GM04503 (cell line): ENCODE measurements at places on chromosomes 16 and 17.

DNA sequence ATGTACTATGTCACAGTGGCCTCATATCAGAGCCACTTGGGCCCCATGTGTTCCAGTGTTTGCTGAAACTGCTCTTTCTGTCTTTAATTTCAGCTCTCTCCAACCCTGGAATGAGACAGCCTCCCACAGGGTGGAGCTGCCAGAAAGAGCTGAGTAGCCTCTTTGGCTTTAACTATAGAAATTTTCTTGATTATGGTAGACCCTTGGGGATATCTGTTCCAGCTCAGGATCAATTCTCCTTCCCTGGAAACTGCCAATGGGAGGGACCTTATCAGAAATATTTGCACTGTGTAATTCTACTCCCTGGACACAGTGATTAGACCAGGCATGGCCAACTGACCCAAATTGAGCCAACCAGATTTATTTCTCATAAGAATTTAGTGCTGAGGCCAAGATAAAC, 39.0 kb upstream of the KDM8 start:
- no peak for DNase-seq

DNA sequence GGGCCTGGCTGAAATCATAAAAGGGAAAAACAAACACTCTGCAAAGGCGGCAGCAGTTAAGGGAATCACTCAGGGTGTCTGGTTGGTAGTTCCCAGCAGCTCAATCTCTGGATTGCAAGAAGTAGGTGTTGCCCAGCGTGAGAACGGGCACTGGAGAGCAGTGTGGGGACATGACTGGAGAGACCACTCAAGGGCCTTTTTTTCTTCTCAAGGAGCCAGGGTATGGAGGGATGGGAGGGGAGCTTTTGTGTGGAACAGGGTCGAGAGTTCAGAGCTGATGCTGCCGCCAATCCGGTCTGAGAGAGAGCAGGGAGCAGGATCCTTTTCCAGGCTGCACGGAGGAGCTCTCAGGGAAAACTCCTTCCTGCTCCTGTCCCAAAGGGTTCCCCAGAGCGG, 15.2 kb downstream of the SCNN1B start:
- DNase-seq: no peak

- DNase-seq: no peak
These were observed 8.0 kb upstream of the TEDC2 start for GRCh38 chr16:2451851-2452320.

DNA sequence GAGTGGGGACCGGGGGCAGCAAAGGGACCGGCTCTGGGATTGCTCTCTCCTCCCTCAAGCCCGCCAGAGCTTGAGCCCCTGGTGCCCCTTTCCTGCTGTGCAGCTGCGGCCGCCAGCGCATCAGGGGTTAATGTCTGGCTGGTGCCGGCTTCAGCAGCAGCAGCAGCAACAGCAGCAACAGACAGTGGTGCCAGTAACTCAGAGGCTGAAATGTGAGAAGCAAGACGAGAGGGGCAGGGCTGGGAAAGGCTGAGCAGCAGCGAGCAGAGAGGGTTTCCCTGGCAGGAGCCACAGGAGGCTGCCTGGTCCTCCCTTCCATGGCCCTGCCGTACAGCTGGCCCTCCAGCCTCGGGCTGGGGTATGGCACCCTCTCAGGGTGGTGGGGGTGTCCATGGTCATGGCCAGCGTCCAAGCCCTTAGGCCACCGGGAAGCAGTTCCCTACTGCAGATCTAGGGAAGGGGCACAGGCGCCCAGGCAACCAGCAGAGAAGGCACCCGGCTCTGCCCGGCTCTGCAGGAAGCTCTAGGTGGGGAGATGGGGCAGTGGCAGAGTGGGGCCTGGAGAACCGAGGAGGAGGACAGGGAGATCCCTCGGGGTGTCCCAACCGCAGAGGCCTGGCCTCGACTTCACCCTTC, 21.1 kb upstream of the TFAP4 start:
- DNase-seq: no peak

- peak; percentile 18 for DNase-seq
These were observed 27.5 kb downstream of the PIMREG start for GRCh38 chr17:6471531-6472465.

DNA sequence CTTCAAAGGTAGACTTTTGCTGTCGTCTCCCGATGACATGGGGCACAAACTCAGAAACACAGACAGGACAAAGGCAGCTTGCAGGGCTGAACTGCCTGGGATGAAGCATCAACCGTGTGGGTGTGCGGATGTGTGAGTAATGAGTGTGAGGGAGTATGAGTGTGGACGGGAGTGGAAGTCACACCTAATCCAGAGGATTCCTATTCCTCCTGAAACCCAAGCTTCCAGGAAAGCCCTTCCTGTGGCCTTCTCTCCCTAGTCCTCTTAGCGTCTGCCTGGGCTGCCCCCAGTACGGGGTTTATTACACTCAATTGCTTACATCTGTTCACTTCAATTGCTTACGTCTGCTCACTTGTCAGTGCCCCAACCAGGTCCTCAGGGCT, 2.3 kb upstream of the IL4R start:
- no peak for DNase-seq

DNA sequence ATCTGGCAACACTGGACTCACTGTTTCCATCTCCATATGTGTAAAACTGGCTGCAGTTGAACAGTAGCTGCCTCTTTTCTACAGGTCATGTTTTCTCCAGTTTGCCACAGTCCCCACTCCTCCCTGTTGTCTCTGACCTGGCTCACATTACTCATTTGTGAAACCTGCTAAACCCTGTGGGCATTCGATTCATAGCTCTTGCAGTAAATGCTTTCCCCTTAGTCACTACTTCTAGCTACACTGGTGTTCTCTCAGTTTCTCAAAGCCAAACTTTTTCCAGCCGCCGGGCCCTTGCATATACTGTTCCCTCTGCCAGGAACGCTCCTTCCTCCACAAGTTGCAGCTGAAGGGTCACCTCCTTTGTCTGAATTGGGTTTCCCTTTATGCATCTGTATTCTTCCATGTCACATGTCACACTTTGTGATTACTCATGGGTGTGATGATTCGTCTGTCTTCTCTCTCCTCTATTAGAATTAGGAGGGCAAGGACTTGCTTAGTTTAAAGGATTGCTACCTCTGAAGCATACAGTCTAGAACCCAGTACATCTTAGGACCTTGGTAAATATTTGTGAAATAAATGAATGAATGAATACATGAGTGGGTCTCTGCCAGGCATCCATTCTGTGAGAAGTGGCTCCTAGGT, 15.0 kb upstream of the MT4 start:
- DNase-seq: no peak

DNA sequence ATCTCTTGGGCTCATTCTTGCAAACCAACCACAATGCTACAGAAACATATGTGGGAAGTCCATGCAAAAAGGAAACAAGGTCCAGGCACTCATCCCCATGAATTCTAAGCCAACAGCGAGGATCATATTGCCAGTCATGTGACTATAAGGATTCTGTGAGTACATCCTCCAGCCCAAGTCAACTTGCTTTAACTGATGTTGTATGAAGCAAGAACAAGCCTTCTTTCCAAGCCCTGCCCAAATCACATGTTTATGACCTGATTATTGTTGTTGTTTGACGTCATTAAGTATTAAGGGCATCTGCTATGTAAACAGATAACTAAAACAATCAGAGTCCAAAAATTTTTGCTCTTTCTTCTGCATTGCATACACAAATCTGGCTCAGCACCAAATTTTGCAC, 78.2 kb upstream of the MON1B start:
- no peak for DNase-seq

DNA sequence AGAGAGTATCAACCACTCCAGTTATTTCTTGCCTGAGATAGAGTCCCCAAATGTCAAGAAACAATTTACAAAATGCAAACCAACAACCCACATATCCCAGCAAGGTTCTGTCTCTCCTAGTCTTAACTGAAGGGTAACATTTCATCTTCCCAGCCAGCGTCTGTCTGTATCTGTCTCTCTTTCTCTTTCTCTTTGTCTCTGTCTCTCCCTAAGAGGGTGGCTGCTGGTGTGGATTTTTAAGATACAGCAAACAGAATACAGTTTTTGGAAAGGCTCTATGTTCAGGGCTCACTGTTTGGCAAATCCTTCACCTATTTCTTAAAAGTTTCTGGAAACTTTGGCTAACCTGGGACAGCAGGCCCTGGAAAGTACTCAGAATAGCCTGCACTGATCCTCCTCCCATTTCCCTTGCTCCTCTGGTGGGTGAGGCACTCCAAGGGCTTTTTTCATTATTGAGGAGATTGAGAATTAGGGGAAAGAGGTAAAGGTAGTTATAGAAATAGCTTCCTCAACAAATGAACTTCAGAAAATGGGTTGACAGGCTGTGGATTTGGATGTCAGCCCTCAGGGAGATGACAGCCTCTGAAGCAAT, 6.2 kb downstream of the HOXB4 start:
- DNase-seq: no peak

DNA sequence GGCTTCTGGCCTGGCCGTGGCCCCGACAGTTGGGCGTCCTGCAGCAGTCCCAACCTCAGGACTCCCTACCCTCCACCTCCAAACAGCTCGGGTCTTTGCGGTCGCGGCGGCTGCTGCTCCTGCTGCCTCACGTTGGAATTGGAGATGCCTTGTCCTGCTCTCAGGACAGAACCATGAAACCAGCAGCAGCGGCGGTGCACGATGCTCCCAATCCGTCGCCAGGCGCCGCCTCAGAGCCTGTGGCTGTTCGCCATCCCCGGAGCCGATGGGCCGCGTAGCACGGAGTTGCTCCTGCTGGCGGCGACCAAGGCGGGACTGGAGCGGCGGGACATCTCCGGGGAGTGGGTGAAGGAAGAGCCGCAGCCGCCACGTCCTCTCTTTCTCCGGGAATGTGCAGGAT, 1965.9 kb downstream of the TP53TG3F start:
- DNase-seq: no peak

GRCh38 chr17:58527949-58528348, 13.5 kb upstream of the MTMR4 start:
- no peak for DNase-seq

- no peak for DNase-seq
These were observed 5.7 kb upstream of the TCAP start for GRCh38 chr17:39659279-39660010.

GRCh38 chr17:72151565-72152386, 31.0 kb downstream of the SOX9 start:
- DNase-seq: no peak

- no peak for DNase-seq
These were observed 86.4 kb downstream of the RBFOX3 start for GRCh38 chr17:79524213-79525187.

GRCh38 chr17:82112181-82112913, 14.3 kb upstream of the FASN start:
- no peak for DNase-seq

GRCh38 chr16:85061566-85061965, 34.0 kb downstream of the KIAA0513 start:
- DNase-seq: no peak

GRCh38 chr17:78038748-78039288, 80.3 kb downstream of the TNRC6C start:
- no peak for DNase-seq

- DNase-seq: no peak
These were observed 1.0 kb downstream of the TSPOAP1 start for GRCh38 chr17:58327363-58328194.

- no peak for DNase-seq
These were observed 785 bp downstream of the NME3 start for GRCh38 chr16:1770328-1771187.

- no peak for DNase-seq
These were observed 19.1 kb downstream of the NPTX1 start for GRCh38 chr17:80457236-80457856.

DNA sequence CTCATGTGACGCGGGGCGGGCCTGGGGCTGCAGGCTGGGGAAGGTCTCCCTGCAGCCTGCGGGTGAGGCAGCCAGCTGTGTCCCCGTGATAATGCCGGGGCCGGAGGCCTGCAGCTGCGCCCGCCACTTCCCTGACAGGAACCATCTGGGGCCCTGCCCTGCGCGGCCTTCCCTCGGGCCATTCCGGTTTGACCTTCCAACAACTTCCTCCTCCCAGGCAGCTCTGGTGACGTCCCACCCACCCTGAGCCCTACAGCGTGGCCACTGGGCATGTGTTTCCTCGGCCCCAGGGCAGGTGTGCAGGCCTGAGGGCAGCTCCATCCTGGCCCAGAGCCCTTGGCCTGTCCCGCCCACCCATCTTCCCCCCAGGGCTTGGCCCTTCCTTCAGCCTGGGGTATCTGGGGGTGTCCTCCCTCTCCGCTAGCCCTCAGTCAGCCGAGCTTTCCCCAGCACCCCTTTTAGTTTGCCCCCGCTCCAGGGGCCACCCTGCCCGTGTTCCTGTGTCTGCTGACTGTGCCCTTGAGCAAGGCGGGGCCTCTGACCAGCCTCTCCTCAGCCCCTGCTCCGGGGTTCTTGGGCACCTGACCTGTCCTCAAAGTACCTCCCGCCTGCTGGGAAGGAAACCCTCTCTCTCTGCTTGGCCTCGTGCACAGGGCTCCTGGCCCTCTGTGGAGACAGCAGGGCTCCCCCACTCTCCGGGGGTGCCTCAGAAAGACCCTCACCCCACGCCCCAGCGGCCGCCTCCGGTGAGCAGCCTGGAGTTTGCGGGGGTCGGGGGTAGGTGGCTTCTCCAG, at the start of gene CBFA2T3:
CBFA2T3 (minus strand) TSS at position 190 of the 794 bp plus-strand sequence. CDS start 400 bp downstream, outside the sequence.
- DNase-seq: no peak

DNA sequence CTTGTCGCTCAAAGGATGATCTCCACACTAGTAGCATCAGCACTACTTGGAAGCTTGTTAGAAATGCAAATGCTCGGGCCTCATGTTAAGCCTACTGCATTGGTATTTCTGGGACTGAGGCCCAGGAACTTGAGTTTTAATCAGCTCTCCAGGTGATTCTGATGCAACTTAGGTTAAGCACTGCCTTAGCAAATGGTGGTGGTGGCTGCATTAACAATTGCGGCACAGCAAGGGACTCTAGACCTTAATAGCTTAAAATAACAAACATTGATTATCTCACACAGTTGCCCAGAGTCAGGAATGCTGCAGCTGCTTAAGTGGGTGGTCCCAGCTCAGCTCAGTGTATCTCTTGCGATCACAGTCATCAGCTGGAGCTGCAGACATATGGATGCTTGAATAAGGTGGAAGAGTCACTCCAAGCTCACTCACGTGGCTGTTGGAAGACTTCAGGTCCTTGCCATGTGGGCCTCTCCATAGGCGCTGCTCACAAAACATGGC, 25.8 kb downstream of the HS3ST3A1 start:
- no peak for DNase-seq

DNA sequence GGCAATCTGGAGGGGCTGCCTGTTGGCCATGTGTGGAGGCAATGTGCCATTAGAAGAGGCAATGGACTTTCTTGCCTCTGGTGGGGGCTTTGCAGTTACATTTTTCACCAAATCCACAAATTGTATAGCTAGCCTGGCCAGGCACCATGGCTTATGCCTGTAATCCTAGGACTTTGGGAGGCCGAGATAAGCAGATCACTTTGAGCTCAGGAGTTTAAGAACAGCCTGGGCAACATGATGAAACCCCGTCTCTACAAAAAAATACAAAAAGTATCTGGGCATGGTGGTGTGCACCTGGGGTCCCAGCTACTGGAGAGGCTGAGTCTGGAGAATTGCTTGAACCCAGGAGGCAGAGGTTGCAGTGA, 2.7 kb upstream of the RNF112 start:
- no peak for DNase-seq

- peak; percentile 53 for DNase-seq
These were observed 55.2 kb downstream of the NKD1 start for GRCh38 chr16:50603206-50604064.
